Adrenal gland (tissue), 19 donors: ENCODE measurements at places on chromosomes 3 and 15.

- DNase-seq: no peak
Measured at GRCh38 chr15:49273734-49274318, 103.8 kb downstream of the GALK2 start.

DNA sequence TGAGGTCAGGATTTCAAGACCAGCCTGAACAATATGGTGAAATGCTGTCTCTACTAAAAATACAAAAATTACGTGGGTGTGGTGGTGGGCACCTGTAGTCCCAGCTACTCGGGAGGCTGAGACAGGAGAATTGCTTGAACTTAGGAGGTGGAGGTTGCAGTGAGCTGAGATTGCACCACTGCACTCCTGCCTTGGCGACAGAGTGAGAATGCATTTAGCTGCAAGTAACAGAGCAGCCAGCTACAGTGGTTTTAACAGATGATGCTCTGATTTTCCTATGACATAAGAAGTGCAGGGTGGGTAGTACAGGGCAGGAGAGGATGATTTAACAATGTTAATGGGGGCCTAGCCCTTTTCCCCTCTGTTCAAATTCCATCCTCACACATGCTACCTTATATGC, 267.9 kb downstream of the RPLP1 start:
- DNase-seq: no peak

DNA sequence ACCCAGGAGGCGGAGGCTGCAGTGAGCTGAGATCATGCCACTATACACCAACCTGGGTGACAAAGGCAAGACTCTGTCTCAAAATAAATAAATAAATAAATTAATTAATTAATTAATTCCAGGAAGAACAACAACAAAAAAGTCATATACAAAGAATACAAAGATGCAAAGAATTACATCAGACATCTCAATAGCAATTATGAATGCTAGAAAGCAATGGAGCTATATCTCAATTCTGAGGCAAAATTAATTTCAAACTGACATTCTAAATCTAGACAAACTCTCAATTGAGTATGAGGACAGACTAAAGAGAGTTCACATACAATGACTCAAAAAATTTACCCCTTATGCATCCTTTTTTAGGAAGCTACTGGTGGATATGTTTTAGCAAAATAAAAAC, 69.6 kb upstream of the CTNNB1 start:
- no peak for DNase-seq

GRCh38 chr3:50608278-50608677, 3.3 kb downstream of the CISH start:
- DNase-seq: no peak

- no peak for DNase-seq
Measured at GRCh38 chr3:16146015-16146730, 28.3 kb upstream of the GALNT15 start.

DNA sequence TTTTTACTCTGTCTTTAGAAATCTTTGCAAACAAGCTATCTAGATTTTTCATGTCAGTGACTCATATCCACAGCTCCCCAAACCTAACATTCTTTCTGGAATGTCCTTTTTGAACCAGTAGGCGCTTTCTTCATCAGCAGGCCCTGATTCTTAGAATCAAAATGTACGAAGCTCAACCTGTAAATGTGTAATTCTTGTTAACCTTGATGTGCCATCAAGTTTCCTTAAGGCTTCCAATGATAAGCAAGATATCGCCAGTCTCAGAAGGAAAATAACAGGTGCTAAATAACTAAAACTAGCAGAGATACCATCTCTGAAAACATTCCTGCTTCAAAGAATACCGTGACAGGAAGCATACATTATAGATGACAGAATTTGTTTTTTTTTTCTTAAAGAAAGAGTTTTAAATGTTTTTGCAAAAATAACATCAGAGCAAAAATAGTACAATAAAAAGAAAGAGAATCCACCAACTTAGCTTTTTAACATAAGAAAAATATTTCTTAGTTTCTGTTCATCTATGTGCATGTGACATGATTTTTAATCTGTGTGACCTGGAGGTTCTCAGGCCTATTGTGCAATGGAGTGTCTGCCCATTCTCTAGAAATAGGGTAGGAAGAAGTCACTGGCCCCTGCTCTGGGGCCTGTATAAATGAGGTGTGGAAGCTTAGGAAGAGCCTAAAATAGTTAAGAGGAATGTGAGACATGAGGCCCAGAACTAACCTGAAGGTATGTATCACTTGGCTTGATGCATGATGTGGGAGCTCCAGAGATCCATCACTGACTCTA, 14.7 kb upstream of the SECISBP2L start:
- no peak for DNase-seq

- DNase-seq: no peak
Measured at GRCh38 chr3:188310270-188310710, 156.3 kb downstream of the LPP start.
